Cardiac muscle cell (in vitro differentiated cells and primary cell): ENCODE measurements at places on chromosomes 16 and 17. TPM values are rescaled to one million over a fixed set of nuclear protein-coding genes. Genes with fewer than 3 reads are reported as not detected.

DNA sequence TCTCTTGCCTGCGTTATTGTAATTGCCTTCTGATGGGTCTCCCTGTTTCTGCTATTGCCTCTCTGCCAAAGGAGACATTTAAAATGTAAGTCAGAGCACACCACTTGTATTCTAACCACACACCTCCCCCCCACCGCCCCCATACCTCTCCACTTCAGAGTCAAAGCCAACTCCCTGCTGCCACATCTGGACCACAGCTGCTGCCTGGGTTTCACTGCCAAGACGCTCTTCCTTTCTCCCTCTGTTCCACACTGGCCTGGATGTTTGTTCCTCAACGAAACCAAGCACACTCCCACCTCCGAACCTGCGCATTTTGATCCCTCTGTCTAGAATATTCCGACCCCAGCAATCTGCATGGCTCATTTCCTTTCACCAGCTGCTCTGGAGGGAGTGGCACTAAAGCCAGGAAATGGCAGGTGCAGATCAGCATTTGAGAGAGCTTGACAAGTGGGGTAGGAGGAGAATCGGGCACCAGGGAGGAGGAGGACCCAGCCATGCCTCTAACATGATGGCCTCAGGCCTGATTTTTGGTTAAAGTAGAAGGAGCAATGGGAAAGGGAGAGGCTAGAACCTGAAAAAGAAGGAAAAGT, 92.4 kb upstream of the HS3ST2 start:
- DNase-seq: no peak
- no peaks in the 10 kb centered on the region for H3K4me1 ChIP-seq
- H3K27me3 ChIP-seq: no peaks in the 10 kb centered on the region
- no peaks in the 10 kb centered on the region for H3K36me3 ChIP-seq
- no peak overlapping the region for H3K4me3 ChIP-seq

GRCh38 chr16:50567651-50568050, 19.5 kb downstream of the NKD1 start:
- no peaks in the 10 kb centered on the region for H3K4me1 ChIP-seq
- no peaks in the 10 kb centered on the region for H3K36me3 ChIP-seq
- peaks cover 3% of the 10 kb centered on the region for H3K27me3 ChIP-seq
- no peak overlapping the region for H3K27ac ChIP-seq

GRCh38 chr17:68993112-68993511, 37.9 kb upstream of the ABCA8 start:
- H3K27ac ChIP-seq: no peak overlapping the region
- no peak overlapping the region for H3K4me3 ChIP-seq
- H3K27me3 ChIP-seq: no peaks in the 10 kb centered on the region
- DNase-seq: no peak
- no peaks in the 10 kb centered on the region for H3K36me3 ChIP-seq
- no peaks in the 10 kb centered on the region for H3K4me1 ChIP-seq

GRCh38 chr16:10579965-10580882, at the start of gene EMP2:
TSS of gene EMP2 (minus strand) at chr16:10580598. CDS start at chr16:10547617, 32,981 bp downstream.
- peak within 1 kb of the TSS; percentile 90 for H3K27ac ChIP-seq
- H3K27me3 ChIP-seq: no peaks in the 10 kb centered on the region
- peaks cover 40% of the 10 kb centered on the region for H3K4me1 ChIP-seq
- no peaks in the 10 kb centered on the region for H3K36me3 ChIP-seq
- peak; percentile 78 for DNase-seq

GRCh38 chr17:80424878-80425765, 10.2 kb downstream of the ENDOV start:
- DNase-seq: no peak
- no peak overlapping the region for H3K27ac ChIP-seq
- H3K36me3 ChIP-seq: no peaks in the 10 kb centered on the region
- H3K4me1 ChIP-seq: no peaks in the 10 kb centered on the region

DNA sequence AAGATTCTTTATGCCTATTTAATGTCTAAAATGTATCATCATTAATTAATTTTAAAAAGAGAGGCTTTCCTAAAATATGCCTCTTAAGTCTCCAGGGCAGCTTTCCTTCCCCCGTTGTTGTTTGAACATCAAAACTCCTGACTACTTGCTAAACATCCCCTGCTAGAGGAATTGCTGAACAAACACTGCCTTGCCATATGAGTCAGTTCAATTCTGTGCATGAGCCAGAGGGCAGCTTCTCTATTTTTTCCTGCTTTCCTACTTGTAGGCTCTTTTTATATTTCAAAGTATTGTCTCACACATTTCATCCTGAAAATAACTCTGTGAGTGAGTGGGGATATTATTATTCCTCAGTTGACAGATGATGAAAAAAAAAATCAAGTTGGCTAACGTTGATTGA, 143.4 kb downstream of the HS3ST4 start:
- no peaks in the 10 kb centered on the region for H3K4me1 ChIP-seq
- no peaks in the 10 kb centered on the region for H3K27me3 ChIP-seq
- no peak overlapping the region for H3K27ac ChIP-seq
- no peak overlapping the region for H3K4me3 ChIP-seq
- H3K36me3 ChIP-seq: no peaks in the 10 kb centered on the region

GRCh38 chr17:65553646-65554552, 7.5 kb downstream of the AXIN2 start:
- no peaks in the 10 kb centered on the region for H3K27me3 ChIP-seq
- peak overlapping the region; percentile 3 for H3K4me3 ChIP-seq
- DNase-seq: peak; percentile 32
- H3K36me3 ChIP-seq: peaks cover 1% of the 10 kb centered on the region
- H3K27ac ChIP-seq: no peak overlapping the region

- H3K27ac ChIP-seq: no peak overlapping the region
- no peak overlapping the region for H3K4me3 ChIP-seq
- H3K27me3 ChIP-seq: no peaks in the 10 kb centered on the region
- DNase-seq: no peak
Measured at GRCh38 chr17:72962106-72962505, 130.4 kb downstream of the SLC39A11 start.

The KRTAP4-1 gene
- total RNA-seq: not detected in 2 replicates

GRCh38 chr17:75475851-75476250, 19.4 kb downstream of the TMEM94 start:
- H3K27ac ChIP-seq: peak overlapping the region; percentile 89
- DNase-seq: peak; percentile 58
- H3K4me3 ChIP-seq: no peak overlapping the region
- H3K36me3 ChIP-seq: no peaks in the 10 kb centered on the region
- H3K27me3 ChIP-seq: no peaks in the 10 kb centered on the region

DNA sequence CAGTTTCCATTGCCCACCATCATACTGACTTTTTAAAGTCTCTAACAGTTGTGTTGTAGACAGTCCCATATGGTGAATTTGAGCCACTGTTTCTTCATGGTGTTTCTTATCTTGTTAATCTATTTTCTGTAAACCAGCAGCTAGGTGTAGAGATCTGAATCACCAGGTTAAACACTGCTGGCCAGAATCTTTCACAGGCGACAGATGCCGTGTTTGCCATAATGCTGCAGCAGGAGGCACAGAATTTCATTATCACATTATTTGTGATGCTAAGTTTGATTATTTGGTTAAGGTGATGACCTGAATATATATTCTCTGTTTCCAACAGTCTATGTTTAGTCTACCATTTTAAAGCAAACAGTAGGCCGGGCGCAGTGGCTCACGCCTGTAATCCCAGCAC, 11.5 kb upstream of the CNGB1 start:
- H3K4me3 ChIP-seq: no peak overlapping the region
- H3K27me3 ChIP-seq: no peaks in the 10 kb centered on the region
- peaks cover 7% of the 10 kb centered on the region for H3K4me1 ChIP-seq
- H3K36me3 ChIP-seq: no peaks in the 10 kb centered on the region

- no peaks in the 10 kb centered on the region for H3K36me3 ChIP-seq
- H3K4me1 ChIP-seq: no peaks in the 10 kb centered on the region
- DNase-seq: peak; percentile 9
- H3K4me3 ChIP-seq: no peak overlapping the region
Measured at GRCh38 chr17:13735444-13735843, 133.7 kb upstream of the HS3ST3A1 start.

DNA sequence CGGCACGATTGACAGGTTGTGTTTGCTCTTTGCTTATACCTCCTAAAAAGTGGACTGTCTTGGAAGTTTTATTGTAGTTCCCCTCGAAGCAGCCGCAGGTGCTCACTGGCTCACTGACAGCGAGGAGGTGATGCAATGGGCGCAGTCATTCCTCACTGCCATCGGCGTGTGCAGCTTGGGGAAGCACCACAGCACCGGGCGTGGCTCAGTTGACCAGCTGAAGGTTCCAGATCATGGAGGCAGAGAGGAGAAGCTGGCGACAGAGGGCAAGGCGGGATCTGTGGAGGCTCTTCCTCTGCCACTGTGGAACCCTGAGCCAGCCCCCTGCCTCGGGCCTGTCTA, 72.1 kb upstream of the TNRC6C start:
- peaks cover 8% of the 10 kb centered on the region for H3K4me1 ChIP-seq
- H3K27ac ChIP-seq: no peak overlapping the region
- no peak for DNase-seq

The CES5A gene
- not detected in 2 replicates for total RNA-seq

DNA sequence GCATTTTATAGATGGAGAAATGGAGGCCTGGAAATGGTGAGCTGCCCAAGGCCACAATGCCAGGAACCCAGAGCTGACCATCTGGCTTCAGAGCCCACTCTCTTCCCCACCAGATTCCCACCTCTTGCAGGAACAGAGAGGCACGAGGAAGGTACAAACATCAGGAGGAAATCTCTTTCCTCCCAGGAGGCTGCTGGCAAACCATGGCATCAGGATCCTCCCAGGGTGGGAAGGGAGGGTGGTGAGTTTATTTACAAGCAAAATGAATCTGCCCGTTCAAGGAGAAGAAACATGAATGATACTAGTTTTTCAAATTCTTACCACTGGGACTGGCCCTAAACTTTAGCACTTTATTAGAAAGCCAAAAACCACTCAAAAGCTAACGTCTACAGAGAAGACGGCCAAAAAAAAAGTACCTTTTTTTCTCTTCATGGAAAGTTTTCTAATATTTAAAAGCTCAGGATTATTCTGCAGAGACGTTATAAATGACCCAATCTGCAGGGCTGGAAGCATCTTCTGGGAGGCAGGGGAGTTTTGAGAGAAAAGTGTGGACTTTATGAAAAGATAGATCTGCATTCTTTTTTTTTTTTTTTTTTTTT, 79.1 kb downstream of the NXN start:
- H3K27ac ChIP-seq: no peak overlapping the region
- H3K4me3 ChIP-seq: no peak overlapping the region
- peaks cover 7% of the 10 kb centered on the region for H3K4me1 ChIP-seq
- no peaks in the 10 kb centered on the region for H3K27me3 ChIP-seq
- DNase-seq: no peak

The PKMYT1 gene
- total RNA-seq: 26.2 and 28.1 TPM in 2 replicates

The CBFA2T3 gene
- 0.21 and 0.69 TPM in 2 replicates for total RNA-seq

The YBX2 gene
- 27.8 and 56.2 TPM in 2 replicates for total RNA-seq

- no peak for DNase-seq
- H3K4me3 ChIP-seq: no peak overlapping the region
- H3K27ac ChIP-seq: peak overlapping the region; percentile 89
- H3K27me3 ChIP-seq: no peaks in the 10 kb centered on the region
- H3K4me1 ChIP-seq: peaks cover 65% of the 10 kb centered on the region
- no peaks in the 10 kb centered on the region for H3K36me3 ChIP-seq
Measured at GRCh38 chr17:81390873-81391255, 4.4 kb upstream of the BAHCC1 start.

GRCh38 chr17:51200295-51200694, 34.1 kb downstream of the NME2 start:
- peaks cover 57% of the 10 kb centered on the region for H3K36me3 ChIP-seq
- H3K27me3 ChIP-seq: no peaks in the 10 kb centered on the region
- no peak overlapping the region for H3K27ac ChIP-seq
- DNase-seq: no peak

DNA sequence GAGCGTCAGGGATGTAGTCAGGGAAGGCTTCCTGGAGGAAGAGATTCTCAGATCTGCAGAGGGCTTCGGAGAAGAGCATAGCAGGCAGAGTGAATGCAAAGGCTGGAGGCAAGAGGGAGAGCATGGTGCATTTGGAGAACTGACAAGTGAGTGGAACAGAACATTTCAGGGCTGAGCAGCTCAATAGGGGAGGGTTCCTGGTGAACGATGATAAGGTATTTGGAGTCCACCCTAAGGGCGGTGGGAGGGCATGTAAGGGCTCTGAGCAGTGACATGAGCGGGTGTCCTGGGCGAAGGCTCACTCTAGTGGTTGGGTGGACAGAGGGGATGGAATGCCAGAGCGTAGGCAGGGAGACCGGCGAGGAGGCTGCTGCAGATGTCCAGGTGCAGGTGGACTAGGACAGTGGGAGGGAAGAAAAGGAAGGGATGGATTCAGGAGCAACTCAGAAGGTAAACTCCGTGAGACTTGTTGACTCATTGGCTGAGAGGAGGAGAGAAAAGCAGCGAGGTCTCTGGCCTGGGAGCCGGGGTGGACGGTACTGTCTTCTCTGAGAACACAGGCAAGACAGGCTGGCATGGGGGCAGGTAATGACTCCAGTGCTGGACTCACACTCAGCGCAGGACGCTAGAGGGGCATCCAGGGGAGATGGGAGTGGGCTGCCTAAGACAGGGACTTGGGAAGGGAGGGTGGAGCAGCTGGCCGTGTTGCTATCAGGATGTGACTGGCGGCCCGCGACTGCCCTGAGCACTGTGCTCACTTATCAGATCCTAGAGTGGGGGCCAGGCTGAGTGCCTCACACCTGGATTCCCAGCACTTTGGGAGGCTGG, 1.4 kb upstream of the PITPNA start:
- no peaks in the 10 kb centered on the region for H3K36me3 ChIP-seq
- DNase-seq: no peak
- H3K27me3 ChIP-seq: no peaks in the 10 kb centered on the region
- H3K4me3 ChIP-seq: no peak overlapping the region
- peaks cover 10% of the 10 kb centered on the region for H3K4me1 ChIP-seq
- H3K27ac ChIP-seq: no peak overlapping the region

The KRT13 gene
- total RNA-seq: not detected in 2 replicates

DNA sequence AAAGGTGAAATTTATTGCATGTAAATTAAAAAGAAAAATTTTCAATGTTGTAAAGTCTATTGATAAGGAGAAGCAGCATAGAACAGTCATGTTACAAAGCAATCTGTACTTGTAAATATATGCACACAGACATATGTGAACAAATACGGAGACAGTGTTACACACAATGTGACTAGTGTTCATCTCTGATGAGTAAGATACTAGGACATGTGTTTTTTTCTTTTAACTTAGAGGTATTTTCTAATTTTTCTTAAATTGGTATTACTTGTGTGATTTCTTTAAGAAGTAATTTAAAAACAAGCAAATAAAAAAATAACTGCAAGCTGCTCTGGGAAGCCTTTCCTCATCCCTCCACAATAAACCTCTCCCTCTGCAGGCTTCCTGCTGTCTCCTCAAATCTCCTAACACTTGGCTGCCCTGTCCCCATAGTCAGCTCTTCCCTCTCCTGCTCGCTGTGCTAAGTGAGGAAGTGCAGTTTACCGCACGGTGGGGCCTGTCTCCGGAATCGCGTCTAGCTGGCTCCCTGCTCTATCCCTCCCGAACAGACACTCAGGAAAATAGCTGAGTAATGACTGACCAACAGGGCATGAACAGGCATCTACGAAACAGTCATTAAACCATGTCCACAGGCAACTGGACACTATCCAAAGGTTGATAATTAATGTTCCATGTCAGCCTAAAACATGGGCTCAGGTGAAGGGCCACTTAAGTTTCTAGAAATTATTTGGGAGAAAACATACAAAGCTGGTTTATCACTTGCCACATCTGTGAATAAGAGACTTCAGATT, 35.9 kb downstream of the CMTM4 start:
- H3K36me3 ChIP-seq: no peaks in the 10 kb centered on the region
- H3K4me3 ChIP-seq: no peak overlapping the region
- H3K27ac ChIP-seq: peak overlapping the region; percentile 89
- peak; percentile 88 for DNase-seq
- no peaks in the 10 kb centered on the region for H3K27me3 ChIP-seq

GRCh38 chr17:72642720-72643119, 449.8 kb downstream of the SLC39A11 start:
- no peaks in the 10 kb centered on the region for H3K36me3 ChIP-seq
- no peak overlapping the region for H3K4me3 ChIP-seq
- no peaks in the 10 kb centered on the region for H3K27me3 ChIP-seq
- H3K4me1 ChIP-seq: no peaks in the 10 kb centered on the region
- no peak overlapping the region for H3K27ac ChIP-seq
